HuH-7.5 (cell line): ENCODE measurements at places on chromosomes 11 and 22.

GRCh38 chr11:313787-314553, at the start of gene IFITM1:
IFITM1 (plus strand) TSS chr11:314040; CDS start chr11:314171, 131 bp downstream.
- DNase-seq: no peak

DNA sequence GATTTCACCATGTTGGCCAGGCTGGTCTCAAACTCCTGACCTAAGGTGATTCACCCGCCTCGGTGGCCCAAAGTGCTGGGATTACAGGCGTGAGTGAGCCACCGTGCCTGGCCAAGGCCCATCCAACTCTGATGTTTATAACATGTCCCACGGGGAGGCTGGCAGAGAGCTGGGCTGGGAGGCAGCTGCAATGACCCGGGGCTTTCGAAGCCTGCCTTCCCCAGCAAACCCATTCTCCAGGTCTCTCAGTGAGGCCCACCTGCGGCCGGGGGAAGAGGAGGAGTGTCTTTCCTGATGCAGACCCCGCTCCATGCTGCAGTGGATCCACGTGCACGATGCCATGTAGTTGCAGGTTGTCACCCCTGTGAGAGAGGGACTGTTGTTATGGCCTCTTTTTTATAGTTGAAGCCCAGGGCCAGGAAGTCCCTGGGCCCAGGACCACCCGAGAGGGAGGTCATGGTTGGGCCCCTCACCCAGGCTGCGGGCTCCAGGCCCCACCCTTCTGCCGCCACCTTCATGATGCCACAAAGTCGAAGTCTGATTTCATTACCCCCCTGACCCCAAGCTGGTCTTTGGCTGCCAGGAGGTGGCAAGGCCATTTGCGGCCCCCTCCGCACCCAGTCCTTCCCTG, 38.3 kb downstream of the KCNJ4 start:
- DNase-seq: no peak

- DNase-seq: no peak
Observed at GRCh38 chr11:73072935-73073481, 69.1 kb downstream of the FCHSD2 start.

GRCh38 chr11:63837739-63838138, 1.2 kb upstream of the MARK2 start:
- DNase-seq: no peak

GRCh38 chr11:33696931-33697638, 3.5 kb downstream of the C11orf91 start:
- DNase-seq: no peak

- no peak for DNase-seq
Observed at GRCh38 chr22:46545086-46545792, 7.8 kb upstream of the CELSR1 start.

GRCh38 chr11:64804346-64805210, 1.6 kb upstream of the MAP4K2 start:
- DNase-seq: no peak

DNA sequence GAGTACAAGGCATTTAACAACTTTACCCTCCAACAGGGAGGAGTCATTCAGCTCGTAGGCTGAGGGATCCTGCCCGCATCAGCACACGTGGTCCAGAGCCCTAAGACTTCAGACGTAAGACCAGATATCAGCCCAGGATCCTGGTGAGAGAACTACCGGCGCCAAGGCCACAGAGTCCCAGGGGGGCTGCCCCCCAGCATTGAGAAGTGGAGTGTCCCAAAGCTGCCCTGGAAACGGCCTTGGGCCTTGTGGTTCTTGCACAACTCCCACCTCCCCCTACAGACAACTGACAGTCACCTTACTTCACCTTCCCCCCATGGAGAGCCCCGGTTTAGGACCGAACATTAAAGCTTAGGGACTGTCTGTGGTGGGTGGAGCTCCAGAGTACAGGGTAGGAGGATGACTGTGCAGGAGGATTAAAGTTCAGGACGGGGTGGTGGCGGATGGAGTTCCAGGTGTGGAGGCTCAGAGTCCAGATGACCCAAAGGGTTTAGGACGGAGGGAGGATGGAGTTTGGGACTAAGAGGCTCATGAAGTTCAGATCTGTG, 1.0 kb downstream of the C11orf91 start:
- no peak for DNase-seq

DNA sequence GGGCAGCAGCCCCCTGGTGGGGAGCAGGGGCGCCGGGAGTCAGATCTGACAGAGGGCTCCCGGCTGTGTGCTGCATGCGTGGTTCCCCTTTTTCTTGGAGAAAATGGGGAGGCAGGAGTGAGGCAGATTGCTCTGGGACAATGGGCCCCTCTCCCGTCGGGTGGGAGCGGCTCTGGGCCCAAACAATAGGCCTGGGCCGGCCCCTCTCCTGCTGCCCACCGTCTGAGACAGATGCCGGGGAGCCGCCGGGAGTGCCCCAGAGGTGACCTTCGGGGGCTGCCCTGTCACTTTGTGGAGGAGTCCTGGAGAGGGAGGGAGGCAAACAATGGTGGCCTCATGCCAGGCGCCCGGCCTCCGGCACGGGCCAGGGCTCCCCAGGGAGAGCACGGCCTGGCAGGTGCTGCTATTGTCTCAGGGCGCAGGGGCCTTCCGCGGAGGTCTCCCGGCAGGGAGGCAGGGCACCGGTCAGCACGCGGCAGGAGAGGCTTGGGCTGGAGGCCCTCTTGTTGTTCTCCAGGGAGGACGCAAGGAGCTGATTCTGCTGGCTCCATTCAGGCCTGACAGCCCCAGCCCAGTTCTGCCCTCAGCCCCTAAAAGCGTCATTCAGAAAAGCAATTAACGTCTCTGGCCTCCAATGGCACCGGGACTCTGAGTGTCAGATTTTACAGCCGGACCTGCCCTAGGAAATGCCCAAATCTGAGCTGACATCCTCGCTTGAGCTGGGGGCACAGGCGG, 44.8 kb downstream of the SMIM38 start:
- DNase-seq: no peak

GRCh38 chr11:126997641-126998040, 2.9 kb downstream of the KIRREL3 start:
- DNase-seq: no peak

DNA sequence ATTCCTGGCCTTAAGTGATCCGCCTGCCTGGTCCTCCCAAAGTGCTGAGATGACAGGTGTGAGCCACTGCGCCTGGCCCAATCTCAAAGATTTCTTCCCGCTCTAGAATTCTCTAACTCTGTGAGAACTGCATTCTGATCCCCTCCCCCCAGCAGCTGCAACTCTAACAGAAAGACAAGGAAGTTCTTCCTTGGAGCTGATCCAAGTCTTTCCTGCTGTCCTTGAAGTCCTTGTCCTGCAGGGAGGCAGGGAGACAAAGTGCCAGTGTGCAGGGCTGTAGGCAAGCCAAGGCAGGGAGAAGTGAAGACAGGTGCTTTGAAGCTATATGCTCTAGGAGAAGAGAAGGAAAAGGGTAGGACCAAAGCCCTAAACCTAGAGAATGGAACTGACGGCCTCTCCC, 9.5 kb upstream of the GGA1 start:
- no peak for DNase-seq

- DNase-seq: no peak
Observed at GRCh38 chr22:48647051-48647450, 1180.6 kb downstream of the BRD1 start.

DNA sequence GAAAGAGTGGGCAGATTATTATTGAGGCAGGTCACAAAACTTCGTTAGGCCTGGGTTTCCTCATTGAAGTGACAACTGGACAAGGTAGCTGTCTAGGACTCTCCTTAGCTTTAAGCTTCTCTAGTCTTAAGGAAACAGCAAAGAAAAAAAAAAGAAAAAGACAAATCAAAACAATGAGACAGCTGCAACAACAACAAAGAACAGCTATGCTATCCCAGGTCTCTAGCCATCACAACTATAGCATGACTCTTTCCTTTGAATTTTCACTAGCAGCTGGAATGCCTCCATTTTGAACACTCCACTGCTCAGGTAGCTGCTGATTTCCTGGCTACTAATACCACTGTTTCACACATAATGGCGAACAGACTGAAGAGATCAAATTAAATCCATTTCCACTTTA, 302.4 kb upstream of the SORL1-AS1 start:
- no peak for DNase-seq

GRCh38 chr22:17985606-17986005, 38.8 kb downstream of the MICAL3 start:
- no peak for DNase-seq

DNA sequence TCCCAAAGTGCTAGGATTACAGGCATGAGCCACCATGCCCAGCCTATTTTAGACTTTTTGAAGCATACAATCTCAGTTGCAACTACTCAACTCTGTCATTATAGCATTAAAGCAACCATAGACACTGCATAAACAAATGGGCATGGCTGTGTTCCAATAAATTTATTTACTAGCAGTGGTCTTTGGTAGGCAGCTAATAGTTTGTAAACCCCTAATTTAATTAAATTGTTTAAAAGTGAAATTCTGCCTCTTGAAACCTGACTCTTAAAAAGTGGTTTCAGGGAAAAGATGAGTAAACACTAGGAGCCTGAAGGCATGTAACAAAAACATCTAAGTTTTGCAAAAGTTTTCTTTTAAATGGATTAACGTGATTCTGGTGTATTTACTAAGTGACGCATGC, 1364.5 kb downstream of the LRRC4C start:
- DNase-seq: no peak

- DNase-seq: no peak
Observed at GRCh38 chr11:134079317-134079716, 10.4 kb downstream of the JAM3 start.

DNA sequence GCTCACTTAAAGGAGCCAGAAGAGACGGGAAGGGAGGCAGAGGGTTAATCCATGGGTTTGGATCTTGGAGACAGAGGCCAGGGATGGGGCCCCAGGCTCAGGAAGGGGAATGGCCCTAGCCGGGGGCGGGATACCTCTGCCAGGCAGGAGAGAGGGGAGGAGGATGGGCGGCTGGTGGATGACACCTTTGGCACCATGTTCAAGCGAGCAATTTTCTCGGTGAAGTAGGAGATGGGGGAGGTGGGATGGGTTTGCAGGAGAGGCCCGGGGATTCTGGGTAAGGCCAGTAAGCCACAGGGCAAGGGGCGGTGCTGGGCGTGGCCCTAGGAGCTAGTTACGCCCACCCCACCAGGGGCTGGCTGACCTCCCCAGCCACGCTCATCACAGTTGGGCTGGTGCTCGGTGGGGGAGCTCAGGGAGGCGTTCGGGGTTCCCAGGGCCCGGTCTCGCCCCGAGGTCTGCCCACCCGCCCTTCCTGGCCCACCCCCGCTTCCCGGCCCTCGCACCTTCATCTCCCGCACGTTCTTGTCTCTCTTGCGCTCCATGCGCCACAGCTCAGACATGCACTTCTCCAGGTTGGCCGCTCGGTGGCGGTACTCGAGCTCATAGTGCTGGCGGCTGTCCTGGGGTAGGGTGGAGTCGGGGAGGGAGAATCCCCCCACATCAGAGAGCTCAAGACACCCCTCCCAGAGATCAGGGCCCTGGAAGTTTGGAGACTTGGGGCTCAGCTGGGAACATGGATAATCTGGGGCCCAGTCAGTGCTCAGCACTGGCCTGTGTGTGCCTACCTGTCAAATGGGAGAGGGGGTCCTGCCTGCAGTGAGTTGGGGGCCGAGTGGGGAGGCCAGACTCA, 12.7 kb downstream of the BAIAP2L2 start:
- no peak for DNase-seq

- no peak for DNase-seq
Observed at GRCh38 chr11:69539416-69540117, 58.1 kb downstream of the LINC01488 start.

DNA sequence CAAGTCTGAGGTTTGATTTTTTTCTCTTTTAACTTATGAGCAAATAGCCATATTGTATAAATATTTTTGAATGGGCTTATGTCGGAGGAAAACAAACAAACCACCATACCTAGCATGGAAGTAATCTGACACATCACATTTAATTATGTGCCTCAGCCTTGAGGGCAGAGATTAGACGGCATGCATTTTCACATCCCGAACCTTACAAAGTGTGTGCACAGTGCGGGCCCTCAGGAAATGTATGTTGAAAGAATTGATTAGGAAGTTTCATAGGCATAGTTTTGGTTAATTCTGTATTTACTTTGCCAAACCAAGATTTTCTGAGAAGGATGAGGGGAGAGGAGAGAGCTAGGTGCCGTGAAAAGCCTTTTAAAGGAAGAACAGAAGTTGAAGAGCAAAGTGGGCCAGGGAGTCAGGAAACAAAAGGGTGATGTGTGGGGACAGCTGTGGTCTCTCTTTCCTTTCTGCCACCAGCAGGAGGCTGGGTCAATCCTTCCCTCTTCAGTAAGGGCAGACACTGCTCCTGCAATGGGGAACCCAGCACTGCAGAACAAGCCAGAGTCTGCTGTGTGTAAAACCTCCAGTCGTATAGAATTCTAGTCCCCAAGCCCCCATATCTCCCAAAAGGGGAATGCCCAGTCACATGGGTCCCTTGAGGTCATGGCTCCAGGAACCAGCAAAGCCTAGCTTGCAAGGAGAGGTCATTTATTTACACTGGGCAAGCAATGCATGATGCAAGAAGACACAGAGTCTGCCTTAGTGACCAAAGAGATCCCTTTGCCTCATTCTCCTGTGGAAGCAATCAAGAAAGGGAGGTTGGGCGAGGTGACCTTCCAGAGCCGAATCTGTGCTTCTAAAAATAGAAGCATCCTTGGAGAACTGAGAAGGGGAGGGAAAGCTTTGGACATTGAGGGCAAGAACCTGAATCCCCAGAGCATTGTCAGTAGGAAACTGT, 71.1 kb upstream of the OLFML1 start:
- DNase-seq: no peak
